ENCODE measurements at places on chromosomes 7 and 10.

GRCh38 chr7:27774717-27775328 lies 34.9 kb downstream of the TAX1BP1 start:
- H3K27me3 ChIP-seq: no peaks in the 10 kb centered on the region
- no peak overlapping the region for H3K4me3 ChIP-seq

- H3K27me3 ChIP-seq: peaks cover 2% of the 10 kb centered on the region
- H3K36me3 ChIP-seq: no peaks in the 10 kb centered on the region
- no peak for DNase-seq
- H3K4me3 ChIP-seq: no peak overlapping the region
- H3K4me1 ChIP-seq: no peaks in the 10 kb centered on the region
These were observed 11.3 kb downstream of the FERD3L start for GRCh38 chr7:19133886-19134285.

GRCh38 chr7:19390795-19391194 lies 245.6 kb upstream of the FERD3L start:
- no peaks in the 10 kb centered on the region for H3K27me3 ChIP-seq
- no peak overlapping the region for H3K4me3 ChIP-seq
- no peaks in the 10 kb centered on the region for H3K4me1 ChIP-seq

- peak overlapping the region; percentile 82 for H3K27ac ChIP-seq
- H3K4me3 ChIP-seq: no peak overlapping the region
- peaks cover 8% of the 10 kb centered on the region for H3K27me3 ChIP-seq
- DNase-seq: no peak
- peaks cover 50% of the 10 kb centered on the region for H3K4me1 ChIP-seq
These were observed 69.0 kb upstream of the SAMD8 start for GRCh38 chr10:75042292-75042974.

GRCh38 chr10:72173619-72174296 lies 42.1 kb upstream of the ANAPC16 start:
- DNase-seq: no peak
- no peak overlapping the region for H3K4me3 ChIP-seq
- peaks cover 17% of the 10 kb centered on the region for H3K4me1 ChIP-seq
- peaks cover 27% of the 10 kb centered on the region for H3K36me3 ChIP-seq

DNA sequence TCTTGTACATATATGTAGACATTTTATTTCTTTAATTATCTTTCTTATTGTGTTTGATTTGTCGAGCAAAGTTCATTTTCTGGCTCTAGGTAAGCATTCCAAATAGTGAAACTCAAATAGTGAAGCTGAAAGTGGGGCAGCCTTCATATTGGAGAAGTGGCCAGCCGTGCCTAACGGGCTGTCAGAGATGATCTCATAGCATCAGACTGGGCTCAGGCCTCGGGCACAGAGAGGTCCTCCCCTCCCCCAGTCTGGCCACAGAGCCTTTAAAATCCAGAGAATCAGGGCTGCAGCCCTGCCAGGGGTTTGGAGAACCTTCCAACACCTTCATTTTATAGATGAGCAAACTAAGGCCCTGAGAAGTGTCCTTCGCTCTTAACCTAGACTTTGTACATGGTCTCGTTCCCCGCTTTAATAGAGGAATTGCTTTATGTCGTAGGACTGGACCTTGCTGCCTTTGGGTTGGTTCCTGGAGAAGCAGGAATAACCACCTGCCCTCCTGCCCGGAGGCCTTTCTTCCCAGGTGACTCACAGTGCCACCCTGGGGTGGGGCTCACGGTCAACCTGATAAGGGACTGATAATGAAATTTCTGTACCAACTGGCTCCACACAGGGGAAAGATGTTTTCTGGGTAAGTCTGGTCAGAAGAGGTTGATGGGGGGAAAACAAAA lies 7.3 kb downstream of the TSPAN15 start:
- DNase-seq: no peak
- no peaks in the 10 kb centered on the region for H3K36me3 ChIP-seq
- H3K27ac ChIP-seq: no peak overlapping the region
- H3K27me3 ChIP-seq: no peaks in the 10 kb centered on the region
- H3K4me3 ChIP-seq: no peak overlapping the region
- peaks cover 17% of the 10 kb centered on the region for H3K4me1 ChIP-seq

- H3K36me3 ChIP-seq: no peaks in the 10 kb centered on the region
- no peak overlapping the region for H3K4me3 ChIP-seq
- H3K27me3 ChIP-seq: peaks cover 33% of the 10 kb centered on the region
- H3K4me1 ChIP-seq: no peaks in the 10 kb centered on the region
- no peak overlapping the region for H3K27ac ChIP-seq
- no peak for DNase-seq
These were observed 41.5 kb upstream of the PTF1A start for GRCh38 chr10:23150610-23151009.

DNA sequence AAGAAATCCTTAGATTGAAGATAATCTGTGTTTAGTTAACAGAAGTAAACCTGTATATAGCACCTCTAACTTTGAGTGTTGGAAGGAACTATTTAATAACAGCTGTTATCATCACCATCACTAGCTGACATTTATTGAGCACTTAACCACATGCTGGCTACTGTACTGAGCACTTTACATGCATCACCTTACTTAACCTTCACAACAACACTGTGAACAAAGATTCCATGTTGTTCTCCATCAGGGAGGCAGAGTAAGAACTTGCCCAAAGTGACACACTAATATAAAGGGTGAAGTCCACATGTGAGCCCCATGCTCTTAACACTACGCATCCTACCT lies 182.2 kb downstream of the ST7 start:
- DNase-seq: no peak
- H3K27me3 ChIP-seq: no peaks in the 10 kb centered on the region
- no peak overlapping the region for H3K27ac ChIP-seq
- H3K36me3 ChIP-seq: peaks cover 34% of the 10 kb centered on the region

DNA sequence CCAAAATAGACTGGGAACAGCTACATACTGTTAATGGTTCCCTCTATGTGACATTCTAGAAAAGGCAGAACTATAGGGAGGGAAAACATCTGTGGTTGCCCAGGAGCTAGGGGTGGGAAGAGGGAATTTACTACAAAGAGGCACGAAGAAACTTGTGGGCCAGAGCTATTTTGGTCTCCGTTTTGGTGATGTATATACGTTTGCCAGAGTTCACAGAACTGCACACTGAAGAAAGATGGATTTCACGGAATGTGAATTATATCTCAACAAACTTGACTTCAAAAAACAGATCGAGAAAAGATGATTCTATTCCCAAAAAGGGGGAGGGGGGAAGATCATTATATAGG lies 386 bp upstream of the AS3MT start:
- H3K27ac ChIP-seq: no peak overlapping the region
- no peak for DNase-seq
- H3K36me3 ChIP-seq: peaks cover 5% of the 10 kb centered on the region
- H3K4me1 ChIP-seq: peaks cover 11% of the 10 kb centered on the region
- H3K4me3 ChIP-seq: peak overlapping the region; percentile 61

GRCh38 chr7:101884671-101885596 lies 67.5 kb downstream of the CUX1 start:
- no peaks in the 10 kb centered on the region for H3K36me3 ChIP-seq
- no peak for DNase-seq
- H3K4me1 ChIP-seq: peaks cover 39% of the 10 kb centered on the region
- H3K4me3 ChIP-seq: no peak overlapping the region
- no peaks in the 10 kb centered on the region for H3K27me3 ChIP-seq

DNA sequence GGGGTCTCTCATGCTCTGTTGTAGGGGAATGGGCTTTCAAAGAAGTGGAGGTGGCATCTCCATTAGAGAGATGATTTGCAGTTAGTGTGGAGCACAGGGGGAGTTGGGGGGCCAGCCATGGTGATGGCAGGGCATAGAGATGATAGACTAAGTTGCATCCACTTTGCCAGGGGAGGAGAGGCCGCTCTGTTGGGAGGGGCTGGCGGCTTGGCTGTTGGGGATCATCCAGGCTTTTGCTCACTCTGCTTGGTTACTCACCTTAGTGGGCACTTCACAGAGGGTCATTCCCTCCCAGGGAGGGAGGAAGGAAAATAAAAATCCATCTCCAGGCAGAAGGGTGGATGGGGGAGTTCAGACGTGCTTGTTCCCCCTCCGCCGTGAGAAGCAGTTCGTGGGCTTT lies 31.4 kb upstream of the CDH23 start:
- DNase-seq: no peak
- H3K27ac ChIP-seq: no peak overlapping the region
- H3K4me3 ChIP-seq: no peak overlapping the region
- H3K36me3 ChIP-seq: peaks cover 17% of the 10 kb centered on the region

DNA sequence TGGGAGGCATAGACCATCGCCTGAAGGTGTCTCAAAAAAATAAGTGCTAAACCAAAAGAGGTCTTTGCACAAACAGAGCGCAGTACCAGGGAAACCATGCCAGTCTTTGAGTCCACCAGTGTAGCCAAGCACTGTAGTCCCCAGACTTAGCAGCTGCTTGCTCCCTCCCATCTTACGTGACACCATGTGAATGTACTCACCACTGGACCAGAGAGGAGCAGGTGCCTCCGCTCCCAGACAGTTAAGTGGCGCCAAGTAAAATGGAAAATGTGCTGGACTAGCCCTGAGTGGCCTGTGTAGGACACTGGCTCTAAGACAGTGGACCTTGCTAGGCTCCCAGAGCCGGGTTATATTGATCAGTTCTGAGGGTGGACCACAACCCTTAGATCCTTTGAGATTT lies 47.7 kb upstream of the PLEKHA1 start:
- no peaks in the 10 kb centered on the region for H3K36me3 ChIP-seq
- H3K4me3 ChIP-seq: no peak overlapping the region
- no peaks in the 10 kb centered on the region for H3K4me1 ChIP-seq
- no peak overlapping the region for H3K27ac ChIP-seq

Measured in activated T-cell treated with anti-CD3 and anti-CD28 coated beads, Interleukin-2, amount 50 U/mL, for 24 hours (primary cell).